ENCODE measurements at places on chromosomes 13 and 19. TPM values are rescaled to one million over a fixed set of nuclear protein-coding genes. Genes with fewer than 3 reads are reported as not detected.
A peak's percentile ranks its signal among the peaks of the same experiment; 100 is the strongest.

The ERICH6B gene
- total RNA-seq: not detected

DNA sequence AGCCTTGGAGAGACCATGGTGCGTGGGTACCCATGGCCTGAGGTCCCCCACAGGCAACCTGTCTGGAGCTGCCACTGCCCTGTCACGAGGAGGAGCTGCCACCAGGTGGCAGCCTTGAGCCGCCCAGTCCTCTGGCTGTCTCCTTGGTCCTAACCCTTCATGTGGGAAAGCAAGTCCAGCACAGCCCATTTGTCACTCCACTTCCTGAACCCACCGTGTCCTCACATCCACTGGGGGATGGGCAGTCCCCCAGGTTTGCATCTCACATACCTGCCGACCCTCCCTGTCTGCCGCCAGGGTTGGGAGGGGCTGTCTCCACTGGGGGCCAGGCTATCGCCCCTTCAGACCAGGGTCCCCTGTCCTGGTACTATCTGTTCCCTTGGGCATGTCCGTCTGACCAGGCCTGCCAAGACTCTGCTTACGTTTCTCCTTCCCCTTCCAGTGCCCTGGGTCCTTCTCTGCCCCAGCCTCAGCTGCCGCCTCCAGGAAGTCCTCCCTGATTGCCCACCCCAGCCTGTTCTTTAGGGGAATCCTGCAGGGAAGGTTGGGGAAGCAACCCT, 4.5 kb downstream of the FAM174C start:
- peak; percentile 89 for DNase-seq
- peaks cover 11% of the 10 kb centered on the region for H3K4me1 ChIP-seq
- H3K27ac ChIP-seq: no peak overlapping the region
- H3K36me3 ChIP-seq: peaks cover 8% of the 10 kb centered on the region
- H3K4me3 ChIP-seq: no peak overlapping the region

The CEACAM8 gene
- not detected for total RNA-seq

GRCh38 chr19:18763674-18764590, 27.2 kb downstream of the COMP start:
- no peak overlapping the region for H3K27ac ChIP-seq
- DNase-seq: no peak
- no peaks in the 10 kb centered on the region for H3K36me3 ChIP-seq

DNA sequence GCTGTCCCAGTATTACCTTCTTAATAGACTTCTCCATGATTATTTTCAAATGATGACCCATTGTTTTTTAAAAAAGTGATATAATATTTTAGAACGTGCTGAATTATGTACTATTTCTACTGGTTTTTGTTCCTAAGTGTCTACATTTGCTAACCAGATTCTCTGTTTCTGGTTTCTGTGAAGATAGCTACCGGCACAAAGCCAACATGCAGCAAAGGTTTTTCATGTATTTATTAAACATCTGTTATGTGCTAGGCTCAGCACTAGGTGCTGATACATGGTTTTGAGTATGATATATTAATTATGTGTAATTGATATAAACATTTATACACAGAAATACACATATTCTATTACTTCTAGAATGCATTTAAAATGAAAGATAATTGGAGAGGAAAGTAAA, 1035.6 kb downstream of the PCDH17 start:
- no peak for DNase-seq
- H3K27ac ChIP-seq: no peak overlapping the region
- H3K4me1 ChIP-seq: no peaks in the 10 kb centered on the region
- no peak overlapping the region for H3K4me3 ChIP-seq
- H3K27me3 ChIP-seq: no peaks in the 10 kb centered on the region
- no peaks in the 10 kb centered on the region for H3K36me3 ChIP-seq

Data from ascending aorta (tissue), 2 donors.